Breast epithelium (tissue), 4 donors: ENCODE measurements at places on chromosomes 16 and 17. TPM values are rescaled to one million over a fixed set of nuclear protein-coding genes. Genes with fewer than 3 reads are reported as not detected.

DNA sequence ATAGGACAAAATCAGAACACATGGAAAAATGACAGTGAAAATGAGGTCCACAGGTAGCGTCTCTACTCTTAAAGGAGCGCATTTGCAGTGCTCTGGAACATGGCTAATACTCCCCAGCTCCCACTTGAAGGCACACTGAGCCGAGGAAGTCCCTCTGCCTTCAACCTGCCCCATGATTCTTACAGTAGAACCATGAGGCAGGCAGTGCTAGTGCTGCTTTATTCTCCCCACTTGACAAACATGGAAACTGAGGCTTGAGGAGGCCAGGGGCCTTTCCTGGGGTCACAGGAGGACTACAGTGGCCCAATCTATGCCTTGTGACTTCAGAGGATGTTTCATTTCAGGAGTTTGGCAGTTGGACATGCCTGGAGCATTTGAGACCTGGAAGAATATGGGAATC, 244.1 kb upstream of the MAF start:
- no peak for DNase-seq

The MYL4 gene
- total RNA-seq, result not detected

The C17orf78 gene
- not detected for total RNA-seq

DNA sequence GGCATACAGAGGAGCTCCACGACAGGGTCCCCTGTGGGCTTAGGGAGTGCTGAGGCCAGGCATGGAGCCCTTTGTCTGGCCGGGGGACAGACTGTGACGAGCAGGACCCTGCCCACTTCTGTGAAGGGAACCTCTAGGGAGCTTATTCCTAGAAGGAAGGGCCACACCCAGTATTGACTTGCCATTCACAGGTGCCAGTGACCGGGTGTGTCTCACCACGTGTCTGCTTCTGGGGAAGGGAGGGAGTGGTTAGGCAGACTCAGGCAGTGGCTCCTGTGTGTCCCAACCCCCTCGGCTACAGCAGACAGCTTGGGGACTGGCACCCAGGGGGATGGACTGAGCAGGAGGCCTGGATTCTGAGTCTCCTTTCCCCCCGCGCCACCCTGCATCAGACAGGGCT, 57.2 kb downstream of the SOCS1 start:
- no peak for DNase-seq

- DNase-seq, result no peak
Observed at GRCh38 chr16:70661918-70662641, 15.7 kb downstream of the IL34 start.

DNA sequence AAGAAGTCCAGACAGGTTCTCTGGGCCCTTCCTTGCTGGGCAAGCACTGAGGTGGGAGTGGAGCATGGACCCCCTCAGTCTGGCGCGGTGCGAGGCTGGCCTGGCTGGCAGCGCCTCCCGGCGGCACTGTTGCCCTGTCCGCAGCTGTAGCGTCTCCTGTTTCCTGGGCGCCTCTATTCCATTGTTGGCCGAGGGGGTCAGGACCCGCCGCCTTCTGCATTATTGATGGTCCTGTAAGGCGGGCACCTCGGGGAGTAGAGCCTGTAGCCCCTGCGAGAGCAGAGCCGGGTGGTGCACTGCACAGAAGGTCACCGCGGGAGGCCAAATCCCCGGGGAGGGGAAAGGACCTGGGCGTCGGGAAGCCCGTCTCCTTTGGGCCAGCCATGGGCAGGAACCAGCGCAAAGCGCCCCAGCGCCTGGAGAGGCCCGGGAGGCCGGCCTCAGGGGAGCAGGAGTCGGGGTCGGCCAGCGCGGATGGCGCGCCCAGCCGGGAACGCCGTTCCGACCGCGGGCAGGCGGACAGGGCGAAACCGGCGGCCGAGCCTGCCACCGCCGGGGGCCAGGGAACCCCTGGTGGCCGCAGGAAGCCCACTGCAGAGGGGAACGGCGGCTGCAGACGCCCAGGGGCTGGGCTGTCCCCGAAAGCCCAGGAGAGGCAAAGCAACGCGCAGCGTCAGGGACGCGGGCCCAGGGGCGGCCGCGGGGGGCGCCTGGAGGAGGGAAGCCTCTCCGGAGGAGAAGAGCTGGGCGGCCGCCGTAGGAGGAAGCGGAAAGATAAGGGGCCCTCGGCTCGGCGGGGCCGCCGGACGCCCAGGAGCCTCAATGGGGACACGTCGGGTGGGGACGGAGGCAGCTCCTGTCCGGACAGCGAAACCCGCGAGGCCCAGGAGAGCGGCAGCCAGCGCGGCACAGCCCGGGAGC, at the start of gene MYO15B:
MYO15B (plus strand) TSS at position 126 of the 921 bp plus-strand sequence; CDS start at position 384, 258 bp downstream.
- no peak for DNase-seq

DNA sequence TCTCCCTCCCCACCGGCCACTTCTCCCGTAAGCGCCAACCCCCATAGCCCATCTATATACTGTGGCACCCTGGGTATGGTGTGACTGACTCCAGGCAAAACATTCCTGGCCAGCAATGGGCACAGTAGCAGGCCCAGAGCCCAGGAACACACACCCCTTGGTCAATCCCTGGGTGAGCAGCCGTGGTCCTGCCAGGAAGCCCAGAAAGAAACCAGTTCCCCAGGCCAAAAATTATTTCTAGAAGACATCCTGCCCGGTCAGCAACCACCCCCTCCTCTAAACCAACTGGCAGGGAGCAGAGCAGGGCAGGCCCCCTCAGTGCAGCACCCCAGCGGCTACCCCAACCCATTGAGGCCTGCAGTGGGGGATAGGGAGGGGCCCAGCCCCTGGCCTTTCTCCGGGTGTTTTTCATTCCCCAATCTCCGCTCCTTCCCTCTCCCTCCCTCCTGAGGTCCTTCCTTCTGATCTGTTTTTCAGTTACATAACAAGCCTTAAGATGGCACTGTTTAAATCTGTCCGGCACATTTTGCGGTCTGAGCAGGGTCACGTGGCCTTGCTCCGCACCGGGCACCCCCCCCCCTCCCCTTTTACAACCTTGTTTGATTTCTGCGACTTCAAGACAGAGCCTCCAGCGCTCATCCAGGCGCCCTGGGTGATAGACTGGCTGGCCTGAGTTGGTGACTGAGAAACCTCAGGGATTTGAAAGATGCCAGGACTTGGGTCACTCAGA, 2.0 kb downstream of the NPTX1 start:
- DNase-seq, result no peak

The ZNF597 gene
- 2.8 TPM for total RNA-seq

DNA sequence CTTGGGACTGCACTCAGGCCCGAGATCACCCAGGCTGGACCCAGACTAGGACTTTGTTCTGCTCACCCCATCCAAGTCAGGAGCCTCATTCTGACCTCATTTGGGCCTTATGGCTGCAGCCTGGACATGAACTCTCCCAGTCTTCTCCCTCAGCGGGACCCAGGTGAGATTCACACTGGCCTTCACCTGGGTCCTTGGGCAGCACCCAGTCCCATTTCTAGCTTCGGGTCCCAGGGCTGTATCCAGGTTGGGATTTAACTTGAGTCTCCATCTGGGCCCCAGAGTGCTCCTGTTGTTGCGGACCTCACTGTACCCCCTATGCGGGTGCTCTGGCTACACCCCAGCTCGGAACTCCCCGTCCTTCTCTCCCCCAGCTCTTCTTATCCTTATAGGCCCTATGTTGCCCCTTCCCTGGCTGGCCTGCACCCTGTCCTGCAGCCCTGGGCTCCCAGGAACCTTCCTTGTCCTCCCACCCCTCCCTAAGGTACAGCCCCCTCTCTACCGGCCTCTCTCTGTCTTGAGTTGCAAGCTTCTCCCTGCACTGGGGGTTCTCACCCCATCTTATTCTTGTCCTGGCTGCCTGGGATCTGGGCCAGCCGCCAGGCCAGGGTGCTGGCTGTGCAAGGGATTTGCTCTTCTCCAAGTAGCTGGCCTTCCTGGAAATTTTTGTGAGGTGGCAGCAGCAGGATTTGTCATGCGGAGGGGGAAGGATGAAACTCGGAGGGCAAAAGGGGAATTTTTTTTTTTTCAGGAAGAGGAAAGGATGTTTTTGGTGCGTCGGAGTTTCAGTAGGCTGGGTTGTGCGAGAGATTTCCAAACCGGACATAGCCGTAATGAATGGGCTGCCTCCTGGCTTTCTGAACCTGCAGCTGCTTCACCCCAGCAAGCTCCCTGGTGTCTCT, 904 bp downstream of the MAP2K3 start:
- peak; percentile 53 for DNase-seq

DNA sequence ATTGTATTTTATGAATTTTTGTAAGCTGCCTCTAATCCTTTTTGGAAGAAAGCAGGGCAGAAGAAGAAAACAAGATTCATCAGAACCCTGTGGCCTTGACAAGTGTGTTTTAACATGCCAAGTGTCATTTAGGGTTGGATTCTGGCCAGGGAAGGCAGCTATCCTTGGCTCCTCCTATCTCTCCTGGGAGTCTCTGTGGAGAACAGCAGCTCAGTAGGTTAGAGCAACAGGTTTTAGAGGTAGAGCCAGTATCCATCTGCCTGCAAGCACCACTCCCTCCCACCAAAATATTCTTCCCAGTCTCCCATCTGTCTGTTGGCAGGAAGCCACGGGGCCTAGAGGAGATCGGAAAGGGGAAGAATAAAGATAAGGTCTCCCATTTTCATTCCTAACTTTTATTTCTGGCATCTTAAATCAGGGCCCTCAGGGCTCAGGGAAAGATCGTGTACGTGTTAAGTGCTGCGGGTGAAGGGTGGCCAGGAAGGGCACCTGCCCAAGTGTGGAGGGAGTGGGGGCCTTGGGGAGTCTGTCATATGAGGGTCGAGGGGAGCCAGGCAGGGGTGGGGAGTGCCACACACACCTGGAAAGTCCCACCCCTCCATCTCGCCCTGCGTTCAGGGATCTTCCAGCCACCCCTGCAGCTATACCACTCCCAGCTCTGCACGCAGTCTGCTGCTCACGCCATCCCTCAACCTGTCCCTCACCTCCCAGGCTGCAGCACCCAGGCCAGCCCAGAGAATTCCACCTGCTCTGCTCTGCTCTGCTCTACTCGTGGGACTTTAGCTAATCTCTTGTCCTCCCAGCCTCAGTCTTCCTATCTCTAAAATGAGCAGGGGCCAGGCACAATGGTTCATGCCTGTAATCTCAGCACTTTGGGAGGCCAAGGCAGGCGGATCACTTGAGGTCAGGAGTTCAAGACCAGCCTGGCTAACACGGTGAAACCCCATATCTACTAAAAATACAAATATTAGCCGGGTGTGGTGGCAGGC, 17.1 kb upstream of the CPSF4L start:
- no peak for DNase-seq

The GUCY2D gene
- total RNA-seq, result not detected

- DNase-seq, result no peak
Observed at GRCh38 chr17:77741109-77741508, 217.4 kb upstream of the TNRC6C start.
